Diencephalon (tissue), 1 donor: ENCODE measurements at places on chromosomes 3 and 15. TPM values are rescaled to one million over a fixed set of nuclear protein-coding genes. Genes with fewer than 3 reads are reported as not detected.

Gene SCN11A
- total RNA-seq, result 0.46 TPM

Gene SCG3
- total RNA-seq, result 52.6 TPM

Gene MYL3
- total RNA-seq, result 1.2 TPM

Gene COL6A5
- total RNA-seq, result 0.69 TPM

Gene PLSCR5
- 3.0 TPM for total RNA-seq

Gene SPATA12
- not detected for total RNA-seq

Gene IL5RA
- 11.1 TPM for total RNA-seq

Gene FGF12
- total RNA-seq, result 118 TPM

Gene RAF1
- total RNA-seq, result 110 TPM

Gene RPSA
- total RNA-seq, result 1,160 TPM

Gene UCN2
- total RNA-seq, result not detected

Gene TMC3
- total RNA-seq, result 0.23 TPM

Gene WDR73
- 33.0 TPM for total RNA-seq

Gene COL6A6
- 1.2 TPM for total RNA-seq

Gene LRRC31
- not detected for total RNA-seq

Gene FANCD2OS
- not detected for total RNA-seq

Gene FBXW12
- total RNA-seq, result 1.8 TPM

Gene WDR93
- total RNA-seq, result 2.1 TPM

Gene PIK3CB
- 52.6 TPM for total RNA-seq

Gene IL17RD
- total RNA-seq, result 27.7 TPM

Gene LDHAL6B
- not detected for total RNA-seq

Gene CD96
- total RNA-seq, result not detected

Gene GOLGA6L2
- total RNA-seq, result not detected

Gene CCR5
- total RNA-seq, result not detected

Gene ALDH1A2
- 7.4 TPM for total RNA-seq

Gene TTLL13
- total RNA-seq, result not detected

Gene GUCA1C
- not detected for total RNA-seq

Gene CD80
- total RNA-seq, result under 0.01 TPM

Gene SHQ1
- total RNA-seq, result 22.6 TPM

Gene P2RY12
- total RNA-seq, result 56.5 TPM

Gene ZPLD1
- 0.46 TPM for total RNA-seq

Gene HACL1
- 31.1 TPM for total RNA-seq

Gene PIERCE2
- total RNA-seq, result 6.7 TPM

Gene DNASE1L3
- not detected for total RNA-seq

Gene GRK7
- total RNA-seq, result not detected

Gene HTR3E
- total RNA-seq, result not detected

Gene CYP8B1
- total RNA-seq, result not detected

Gene APBA2
- total RNA-seq, result 129 TPM

Gene TMOD2
- total RNA-seq, result 268 TPM

Gene DUOX1
- total RNA-seq, result under 0.01 TPM

Gene CIB2
- total RNA-seq, result 41.5 TPM

Gene MRPL46
- 19.6 TPM for total RNA-seq

Gene XCR1
- total RNA-seq, result not detected
